ENCODE measurements at places on chromosomes 7 and 10.

DNA sequence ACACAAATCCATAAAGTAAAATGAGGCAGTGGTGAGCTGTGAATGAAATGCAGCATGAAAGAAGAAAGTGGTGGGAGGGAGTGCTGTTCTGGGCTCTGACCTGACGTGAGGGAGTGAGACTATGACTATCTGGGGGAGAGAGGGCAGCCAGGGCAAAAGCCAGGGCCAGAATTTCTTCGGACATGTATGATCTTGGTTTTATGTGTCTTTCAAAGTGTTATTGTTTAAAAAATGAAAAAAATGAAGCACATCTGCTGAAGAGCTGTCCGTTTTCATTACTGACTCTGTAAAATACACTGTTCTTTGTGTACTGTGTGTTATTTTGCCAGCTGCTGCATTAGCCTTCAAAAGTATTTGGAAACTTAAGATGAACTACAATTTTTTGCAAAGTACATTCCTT lies 70.2 kb upstream of the KLF14 start:
- DNase-seq, result no peak

DNA sequence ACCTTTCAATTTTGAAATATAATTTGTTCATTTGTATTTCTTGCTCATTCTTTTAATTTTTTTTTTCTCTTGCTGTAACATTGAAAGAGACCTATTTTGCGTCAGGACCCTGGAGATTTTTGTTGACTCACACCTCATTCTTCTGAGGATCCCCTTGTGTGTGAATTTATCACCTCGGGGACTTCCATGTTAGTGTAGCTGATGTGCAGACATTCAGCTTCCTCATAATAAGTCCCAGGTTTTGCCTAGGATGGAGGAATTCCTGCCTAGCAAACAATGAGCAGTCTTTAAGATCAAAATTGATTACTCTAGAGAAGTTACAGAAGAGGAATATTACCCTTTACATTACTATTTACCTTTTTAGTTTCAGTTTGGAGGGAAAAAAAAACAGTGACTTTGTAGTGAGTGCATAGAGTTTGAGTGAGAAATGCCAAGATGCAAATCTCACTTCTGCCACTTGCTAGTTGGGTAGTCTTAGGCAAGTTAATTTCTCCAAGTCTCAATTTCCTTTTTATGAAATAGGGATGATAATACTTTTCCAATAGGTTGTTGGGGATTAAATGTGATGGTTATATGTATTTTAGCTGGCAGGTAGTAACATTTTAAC lies 14.3 kb downstream of the TES start:
- no peak for DNase-seq

DNA sequence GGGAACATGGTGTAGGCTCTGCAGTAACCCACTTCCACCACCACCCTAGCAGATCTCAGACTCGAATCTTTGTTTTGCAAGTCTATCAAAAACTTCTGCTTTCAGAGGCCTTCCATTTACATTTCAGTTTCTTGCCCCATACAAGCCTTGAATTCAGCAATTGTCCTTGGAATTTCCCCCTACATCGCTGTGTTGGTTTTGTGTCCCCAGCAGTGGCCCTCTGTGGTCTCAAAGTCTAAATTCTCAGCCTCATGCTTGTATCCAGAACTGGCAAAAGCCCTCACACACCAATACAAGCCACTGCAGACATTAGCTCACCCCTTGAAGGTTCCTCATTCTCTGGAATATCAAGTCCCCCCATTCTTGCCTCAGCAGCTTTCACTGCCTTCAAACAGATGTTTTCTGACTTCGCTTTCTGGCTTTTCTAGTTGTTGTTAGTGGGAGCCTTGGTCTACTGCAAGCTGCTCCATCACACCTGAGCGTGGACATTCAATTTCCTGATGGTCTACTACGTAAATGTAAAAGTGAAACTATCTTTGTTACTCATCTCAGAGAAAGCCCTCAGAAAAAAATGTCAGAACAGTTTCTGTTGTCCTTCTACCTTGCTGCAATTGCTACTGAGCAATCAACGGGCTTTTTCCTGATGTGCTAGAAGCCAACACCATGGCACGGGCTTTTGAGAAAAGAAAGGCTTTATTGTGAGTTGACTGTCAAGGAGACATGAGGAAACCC lies 1.8 kb upstream of the NUB1 start:
- no peak for DNase-seq

- no peak for DNase-seq
Observed at GRCh38 chr7:25731068-25731845, 420.7 kb upstream of the NFE2L3 start.

DNA sequence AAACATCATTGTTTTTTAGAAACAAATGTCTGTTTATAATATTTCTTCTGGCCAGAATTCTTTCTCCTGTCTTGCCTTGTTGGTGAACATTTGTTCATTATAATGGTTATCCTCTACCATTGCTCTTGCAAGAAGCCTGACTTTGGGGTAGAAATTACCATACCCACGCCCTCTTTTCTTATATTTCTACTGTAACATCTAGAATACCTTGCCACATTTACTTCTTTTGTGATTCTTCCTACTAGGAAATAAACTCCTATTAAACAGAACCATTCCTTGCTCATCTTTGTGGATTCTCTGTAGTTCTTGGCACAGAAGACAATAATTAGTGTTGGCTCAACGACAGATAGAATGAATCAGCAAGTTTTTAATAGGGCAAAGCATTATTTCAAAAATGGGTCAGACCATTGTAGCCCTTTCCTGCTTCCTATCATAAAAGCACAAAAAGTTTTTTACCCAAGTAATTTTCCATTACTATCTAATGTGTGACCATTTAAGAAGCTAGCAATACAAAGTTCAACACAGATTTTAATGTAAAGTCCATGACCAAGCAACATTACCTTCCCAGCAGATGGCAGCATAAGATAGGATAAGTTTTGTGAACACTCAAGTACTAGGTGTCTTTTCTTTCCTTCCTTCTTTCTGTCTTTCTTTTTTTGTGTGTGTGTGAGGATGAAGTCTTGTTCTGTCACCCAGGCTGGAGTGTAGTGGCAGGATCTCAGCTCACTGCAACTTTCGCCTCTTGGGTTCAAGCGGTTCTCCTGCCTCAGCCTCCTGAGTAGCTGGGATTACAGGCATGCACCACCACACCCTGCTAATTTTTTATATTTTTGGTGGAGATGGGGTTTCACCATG lies 270.4 kb downstream of the HGF start:
- no peak for DNase-seq

- DNase-seq, result no peak
Observed at GRCh38 chr10:95408148-95408960, 117.6 kb upstream of the PDLIM1 start.

DNA sequence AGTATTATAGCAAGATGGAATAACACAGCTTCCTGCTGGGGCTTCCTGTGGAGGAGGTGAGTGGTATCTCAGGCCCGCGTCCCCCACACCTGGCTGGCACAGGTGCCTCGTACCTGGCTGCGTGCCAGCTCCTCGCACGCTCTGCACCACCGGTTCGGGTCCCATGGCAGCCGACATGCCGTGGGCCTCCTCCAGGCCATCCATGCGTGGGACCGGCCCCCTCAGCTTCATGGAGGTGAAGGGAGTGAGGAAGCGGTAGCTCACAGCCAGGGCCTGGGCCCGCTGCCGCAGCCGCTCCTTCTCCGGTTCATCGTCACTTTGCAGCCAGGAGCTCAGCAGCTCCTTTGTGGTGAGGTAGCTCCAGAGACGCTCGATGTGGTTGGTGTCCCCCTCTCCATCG lies 90.4 kb downstream of the ITIH5 start:
- no peak for DNase-seq

DNA sequence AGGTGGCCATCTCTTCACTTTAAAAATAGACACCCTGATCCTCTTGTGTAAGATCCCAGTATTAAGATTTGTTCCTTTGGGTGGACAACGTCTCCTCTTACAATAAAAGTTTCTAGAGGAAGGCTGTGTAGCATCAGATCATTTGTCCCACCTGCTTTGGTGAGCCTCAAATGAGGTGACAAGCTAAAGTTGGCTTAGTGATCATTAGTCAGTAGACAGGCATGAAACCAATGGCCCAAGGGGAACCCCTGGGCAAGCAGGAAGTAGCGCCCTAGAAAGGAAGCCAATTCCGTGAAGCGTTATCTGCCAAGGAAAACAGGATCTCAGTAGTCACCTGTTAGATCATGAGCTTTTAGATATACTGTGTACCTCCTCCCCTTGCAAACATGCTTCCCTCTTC lies 66.8 kb downstream of the PCGF5 start:
- DNase-seq, result no peak

DNA sequence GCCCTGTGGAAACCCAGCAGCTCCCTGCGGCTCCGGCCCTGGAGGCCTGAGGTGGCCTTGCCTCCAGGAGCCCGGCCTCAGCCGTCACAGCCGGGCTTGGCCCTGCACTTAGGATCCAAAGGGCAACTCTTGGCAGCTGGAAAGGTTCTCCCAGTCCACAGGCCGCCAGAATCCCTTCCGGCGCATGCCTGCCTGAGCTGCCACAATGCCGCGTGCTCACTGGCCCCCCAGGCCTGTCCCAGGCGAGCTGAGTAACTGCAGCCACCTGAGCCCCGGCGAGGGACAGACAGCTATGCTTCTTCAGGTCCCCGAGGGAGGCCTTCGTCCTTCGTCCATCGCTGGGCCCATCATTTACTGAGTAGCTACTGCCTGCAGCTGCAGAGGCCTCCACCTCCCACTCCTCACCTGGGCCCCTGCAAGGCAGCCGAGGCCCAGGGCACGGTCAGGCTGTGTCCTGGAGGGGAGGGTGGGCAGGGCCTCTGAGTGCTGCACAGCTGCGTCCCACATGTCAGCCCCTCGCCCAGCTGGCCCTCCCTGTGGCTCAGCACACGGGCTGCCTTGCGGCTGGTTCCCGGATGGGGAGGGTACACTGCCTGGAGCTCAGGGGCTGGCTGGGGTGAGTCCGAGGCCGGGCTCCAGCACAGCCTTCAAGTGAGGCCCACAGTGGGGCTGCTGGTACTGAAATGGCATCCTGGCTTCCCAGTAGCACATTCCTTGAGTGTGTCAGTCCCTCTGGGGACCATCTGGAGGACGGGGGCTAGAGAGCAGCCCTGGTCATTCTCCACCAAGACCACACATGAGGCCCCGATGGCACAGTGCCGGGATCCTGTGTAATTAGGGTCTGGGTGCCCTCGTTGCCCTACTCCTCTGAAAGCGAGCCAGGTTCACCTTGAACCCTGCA lies 172.5 kb downstream of the ELFN1 start:
- no peak for DNase-seq

DNA sequence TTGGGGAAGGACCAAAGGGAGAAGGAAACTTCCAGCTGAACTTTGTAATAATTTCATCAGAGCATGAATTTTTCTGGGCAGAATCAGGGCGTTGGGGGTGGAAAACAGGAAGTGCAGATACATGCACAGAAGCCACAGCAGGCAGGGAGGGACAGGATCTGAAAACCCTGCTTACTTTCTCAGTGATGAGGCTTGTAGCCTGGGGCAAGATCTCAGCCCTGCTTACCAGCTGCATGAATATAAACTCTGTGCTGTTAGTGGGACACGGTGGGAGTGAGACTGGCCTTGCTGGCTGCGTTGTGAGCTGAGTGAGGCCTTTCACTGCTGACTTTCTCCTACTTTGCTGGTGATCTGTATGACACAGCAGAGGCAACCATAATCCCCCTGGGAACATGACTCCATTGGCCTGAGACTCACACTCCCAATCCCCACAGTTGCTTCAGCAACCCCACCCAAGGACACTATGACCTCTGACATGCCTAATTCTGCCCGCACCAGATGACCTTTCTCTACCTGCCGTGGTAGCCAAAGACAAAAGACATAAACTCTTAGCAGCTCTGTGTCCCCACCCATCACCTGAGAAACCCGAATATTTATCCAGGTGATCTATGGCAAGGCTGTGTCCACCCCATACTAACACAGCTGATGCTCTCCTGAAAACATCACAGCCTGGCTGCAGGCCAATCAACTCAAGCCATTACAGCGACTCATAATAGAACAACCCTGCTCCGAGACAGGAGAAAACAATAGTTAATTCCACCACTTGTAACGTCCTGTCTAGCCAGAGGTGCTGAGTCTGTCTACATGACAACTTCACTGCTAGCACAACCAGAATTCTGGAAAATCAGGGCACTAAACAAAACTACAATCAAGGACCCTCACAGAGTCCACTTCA lies 190.7 kb upstream of the CHRM2 start:
- DNase-seq, result no peak

- DNase-seq, result no peak
Observed at GRCh38 chr10:70657041-70657440, 15.3 kb upstream of the ADAMTS14 start.

DNA sequence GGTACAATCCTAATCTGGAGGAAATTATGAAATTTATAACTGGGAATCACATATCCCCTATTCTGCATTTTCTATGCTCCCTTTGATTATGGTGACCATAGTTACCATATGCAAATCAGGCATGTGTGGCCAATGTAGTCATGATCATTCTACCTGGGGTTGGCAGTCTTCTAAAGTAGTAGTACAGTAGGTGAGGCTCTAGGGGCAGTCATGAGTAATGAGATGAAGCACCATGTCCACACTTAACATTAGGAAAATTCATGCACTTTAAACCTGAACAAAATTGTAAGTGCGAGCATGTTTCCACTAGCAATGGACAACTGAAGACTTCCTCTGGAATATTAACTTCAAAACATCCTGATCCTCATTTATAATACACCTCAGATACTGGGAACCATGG lies 545.9 kb downstream of the SUGCT start:
- no peak for DNase-seq

DNA sequence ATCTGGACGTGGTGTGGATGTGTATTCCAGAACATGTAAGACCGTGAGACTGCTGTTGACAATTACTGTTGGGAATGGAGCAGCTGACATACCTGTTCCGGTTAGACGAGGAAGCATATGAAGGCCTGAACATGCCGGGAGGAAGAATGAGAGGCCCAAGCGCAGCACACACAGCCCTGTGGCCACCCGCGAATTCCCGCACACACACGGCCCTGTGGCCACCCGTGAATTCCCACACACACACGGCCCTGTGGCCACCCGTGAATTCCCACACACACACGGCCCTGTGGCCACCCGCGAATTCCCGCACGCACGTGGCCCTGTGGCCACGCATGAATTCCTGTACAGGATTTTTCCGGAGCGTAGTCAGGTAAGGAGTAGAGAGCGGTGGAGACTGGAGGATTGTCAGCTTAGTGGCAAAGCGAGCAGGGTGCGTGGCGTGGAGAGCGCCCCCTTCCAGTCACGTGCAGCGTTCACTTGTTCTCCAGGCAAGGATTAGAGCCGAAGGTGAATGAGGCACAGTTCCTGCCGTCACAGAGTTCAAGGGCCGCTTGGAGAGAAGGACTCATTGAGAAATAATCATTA lies 9.5 kb upstream of the SUN1 start:
- DNase-seq, result no peak

DNA sequence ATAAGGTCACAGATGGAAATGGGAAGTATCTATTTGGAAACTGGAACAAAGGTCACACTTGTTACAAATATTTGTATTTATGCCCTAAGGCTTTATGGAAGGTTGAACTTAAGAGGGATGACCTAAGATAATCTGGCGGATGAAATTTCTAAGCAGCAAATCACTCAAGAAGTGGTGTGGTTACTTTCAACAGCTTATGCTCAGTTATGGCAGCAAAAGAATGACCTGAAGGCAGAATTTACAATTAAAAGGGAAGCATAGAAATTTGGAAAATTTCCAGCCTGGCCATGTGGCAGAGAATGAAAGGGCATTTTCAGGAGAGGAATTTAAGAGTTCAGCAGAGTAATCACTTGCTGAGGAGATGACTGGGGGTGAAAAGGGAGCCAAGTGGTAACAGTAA lies 95.8 kb upstream of the TNS3 start:
- no peak for DNase-seq

- no peak for DNase-seq
Observed at GRCh38 chr10:89471110-89471809, 56.9 kb downstream of the IFIT5 start.

GRCh38 chr7:82209179-82209747 lies 234.3 kb downstream of the CACNA2D1 start:
- DNase-seq, result no peak
